Stimulated activated CD4-positive, alpha-beta T cell treated with anti-CD3 and anti-CD28 coated beads, Interleukin-2, amount 100 ng/mL, for 48 hours (primary cell): ENCODE measurements at places on chromosomes 11 and 22.

DNA sequence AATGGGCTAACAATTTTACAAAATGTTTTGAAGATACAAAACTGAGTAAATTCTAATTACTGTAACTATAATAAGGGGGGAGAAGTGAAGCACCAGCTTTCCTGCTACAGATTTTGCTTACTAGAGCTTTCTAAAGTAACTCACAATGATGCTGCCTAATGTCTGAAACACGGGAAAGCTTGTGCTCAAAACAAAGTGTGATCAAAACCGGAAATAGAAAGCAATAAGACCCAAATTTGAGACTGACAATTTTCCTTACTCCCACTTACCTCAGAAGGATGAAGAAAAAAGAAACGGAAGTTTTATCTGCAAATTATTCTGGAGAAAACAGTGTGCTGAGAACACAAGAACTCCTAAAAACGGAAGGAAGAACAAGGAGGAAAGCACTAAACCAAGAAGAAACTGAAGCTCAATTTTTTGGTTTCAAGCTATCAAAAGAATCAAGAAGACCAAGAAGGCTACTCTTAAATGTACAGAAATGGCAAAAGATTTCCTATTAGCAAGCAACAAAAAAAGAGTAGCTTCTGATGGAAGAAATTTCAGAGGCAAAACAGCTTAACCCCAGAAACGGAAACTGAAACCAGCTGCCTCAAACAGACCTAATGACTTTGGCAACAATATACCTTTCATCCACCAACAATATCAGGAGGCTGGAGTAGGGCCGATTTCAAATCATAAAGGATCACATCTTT is 33.4 kb downstream of the AMBRA1 start:
- DNase-seq, result no peak

DNA sequence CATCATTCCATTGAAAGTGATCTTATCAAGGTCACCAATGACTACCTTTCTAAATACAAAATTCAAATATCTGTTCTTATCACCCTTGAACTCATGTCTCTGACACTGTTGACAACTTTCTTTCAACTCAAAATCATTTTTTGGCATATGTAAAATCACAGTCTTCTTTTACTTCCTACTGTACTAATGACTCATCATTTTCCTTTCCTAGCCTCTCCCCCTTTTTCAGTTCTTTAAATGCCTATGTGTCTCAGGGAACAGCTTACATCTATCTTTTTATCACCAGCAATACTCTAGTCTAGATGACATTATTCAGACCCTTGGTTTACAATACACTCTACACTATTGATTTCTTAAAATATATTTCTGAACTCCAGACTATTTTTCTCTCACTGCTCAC is 2220.7 kb upstream of the RAG2 start:
- no peak for DNase-seq

GRCh38 chr22:28743852-28744251 is 2.0 kb downstream of the HSCB start:
- no peak for DNase-seq

DNA sequence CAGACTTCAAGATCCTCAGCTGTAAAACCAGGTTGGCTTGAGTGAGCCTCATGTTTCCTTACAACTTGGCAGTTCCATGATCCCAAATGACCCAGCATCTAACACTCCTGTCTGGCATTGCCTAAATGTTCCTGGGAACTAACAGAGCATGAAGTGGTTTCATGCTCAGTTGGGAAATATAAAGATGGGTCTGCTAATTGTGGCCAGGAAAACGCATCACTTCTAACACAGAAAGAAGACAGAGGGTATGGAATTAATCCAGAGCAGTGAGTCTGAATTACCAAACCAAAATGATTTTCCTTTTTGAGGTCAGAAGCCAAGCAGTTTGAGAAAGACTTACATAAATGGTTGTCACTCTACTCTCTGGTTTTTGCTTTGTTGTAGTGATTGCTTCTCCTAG is 60.5 kb upstream of the MMP13 start:
- no peak for DNase-seq

GRCh38 chr11:131909426-131910177 is 539.2 kb downstream of the NTM start:
- DNase-seq, result no peak
